Left ventricle myocardium superior (tissue), 1 donor: ENCODE measurements at places on chromosomes 2 and 18.

DNA sequence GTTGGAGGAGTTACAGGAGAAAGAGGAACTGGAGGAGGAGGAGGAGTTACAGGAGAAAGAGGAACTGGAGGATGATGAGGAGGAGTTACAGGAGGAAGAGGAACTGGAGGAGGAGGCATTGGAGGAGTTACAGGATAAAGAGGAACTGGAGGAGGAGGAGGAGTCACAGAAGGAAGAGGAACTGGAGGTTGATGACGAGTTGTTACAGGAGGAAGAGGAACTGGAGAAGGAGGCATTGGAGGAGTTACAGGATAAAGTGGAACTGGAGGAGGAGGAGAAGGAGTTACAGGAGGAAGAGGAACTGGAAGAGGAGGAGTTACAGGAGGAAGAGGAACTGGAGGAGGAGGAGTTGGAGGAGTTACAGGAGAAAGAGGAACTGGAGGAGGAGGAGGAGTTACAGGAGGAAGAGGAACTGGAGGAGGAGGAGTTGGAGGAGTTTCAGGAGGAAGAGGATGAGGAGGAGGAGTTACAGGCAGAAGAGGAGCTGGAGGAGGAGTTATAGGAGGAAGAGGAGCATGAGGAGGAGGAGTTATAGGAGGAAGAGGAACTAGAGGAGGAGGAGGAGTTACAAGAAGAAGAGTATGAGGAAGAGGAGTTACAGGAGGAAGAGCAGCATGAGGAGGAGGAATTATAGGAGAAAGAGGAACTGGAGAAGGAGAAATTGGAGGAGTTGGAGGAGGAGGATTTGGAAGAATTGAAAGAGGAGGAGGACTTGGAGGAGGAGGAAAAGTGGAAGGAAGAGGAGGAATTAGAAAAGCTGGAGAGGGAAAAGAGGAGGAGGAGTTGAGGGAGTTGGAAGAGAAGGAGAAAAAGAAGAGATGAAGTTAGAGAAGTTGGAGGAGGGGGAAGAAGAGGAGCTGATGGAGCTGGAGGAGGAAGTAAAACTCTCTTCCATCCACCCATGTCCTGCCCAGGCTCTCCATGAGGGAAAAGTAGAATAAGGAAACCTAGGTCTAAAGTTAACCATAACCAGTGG lies 37.2 kb downstream of the CLASP1 start:
- DNase-seq = no peak

DNA sequence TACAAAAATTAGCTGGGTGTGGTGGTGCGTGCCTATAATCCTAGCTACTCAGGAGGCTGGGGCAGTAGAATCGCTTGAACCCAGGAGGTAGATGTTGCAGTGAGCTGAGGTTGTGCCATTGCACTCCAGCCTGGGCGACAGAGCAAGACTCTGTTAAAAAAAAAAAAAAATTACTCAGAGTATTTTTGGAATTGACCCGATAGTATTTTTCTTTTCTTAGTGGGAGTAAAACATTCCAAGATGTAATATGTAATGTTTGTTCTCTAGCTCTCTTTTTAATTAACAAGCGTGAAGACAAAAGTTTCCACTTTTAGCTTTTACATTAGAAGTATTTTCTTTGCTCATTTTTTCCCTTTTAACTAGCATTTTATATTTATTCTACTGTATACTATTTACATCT lies 12.0 kb upstream of the TMEM18 start:
- no peak for DNase-seq

DNA sequence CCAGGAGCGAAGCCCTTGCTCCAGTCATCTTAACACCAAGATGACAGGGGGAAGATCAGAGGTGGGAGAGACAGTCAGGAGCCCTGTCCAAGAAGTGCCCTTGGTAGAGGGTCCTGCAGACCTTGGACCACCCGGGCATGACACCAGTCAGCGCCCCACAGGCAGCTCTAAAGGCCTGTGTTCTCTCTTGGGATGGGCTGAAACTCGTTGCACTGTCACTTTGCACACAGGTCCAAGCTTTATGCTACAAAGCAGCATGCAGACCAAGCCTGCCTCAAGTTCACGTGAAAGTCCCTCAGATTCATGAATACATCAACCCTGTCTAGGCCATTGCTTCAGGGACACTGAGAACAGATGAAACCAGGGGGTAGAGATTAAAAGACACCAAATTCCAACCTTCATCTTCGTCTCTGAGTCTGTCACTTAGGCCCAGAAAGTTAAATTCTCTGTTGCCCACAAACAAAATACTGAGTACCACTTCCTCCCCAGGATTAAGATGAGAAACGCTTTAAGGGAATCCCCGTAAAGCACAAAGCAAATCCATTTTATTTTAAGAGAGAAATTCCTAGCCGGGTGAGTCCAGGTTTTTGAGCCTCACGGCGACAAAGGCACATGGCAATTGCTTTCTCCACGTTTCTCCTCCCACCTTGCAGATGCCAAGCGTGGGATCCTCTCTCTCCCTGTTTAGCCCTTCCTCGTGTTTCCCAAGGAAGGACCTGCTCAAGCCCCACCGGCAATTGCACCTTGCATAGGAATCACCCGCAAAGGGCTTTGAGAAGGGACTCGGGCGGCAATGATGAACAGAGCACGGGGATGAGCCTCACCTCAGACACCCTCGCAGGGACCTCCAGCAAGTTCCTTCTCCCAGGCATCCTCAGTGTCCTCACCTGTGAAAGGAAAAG lies 75.0 kb upstream of the ID2 start:
- DNase-seq = no peak

DNA sequence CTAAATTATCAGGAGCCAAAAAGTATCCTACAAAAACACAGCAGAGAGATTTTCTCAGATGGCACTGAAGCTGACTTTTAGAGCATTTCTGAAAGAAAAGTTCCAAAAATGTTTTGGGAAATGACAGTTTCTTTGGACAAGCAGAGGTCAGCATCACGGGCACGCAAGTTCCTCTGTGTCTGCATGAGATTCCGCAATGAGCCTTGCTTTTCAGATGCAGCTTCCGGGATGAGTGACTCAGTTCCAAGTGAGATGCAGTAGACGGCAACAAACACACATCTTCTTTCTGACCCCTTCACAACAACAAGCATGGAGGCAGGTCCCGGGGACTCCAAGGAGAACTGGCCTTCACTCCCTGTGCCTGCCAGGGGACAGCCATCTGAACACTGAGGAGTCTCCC lies 76.6 kb downstream of the EIPR1 start:
- no peak for DNase-seq

DNA sequence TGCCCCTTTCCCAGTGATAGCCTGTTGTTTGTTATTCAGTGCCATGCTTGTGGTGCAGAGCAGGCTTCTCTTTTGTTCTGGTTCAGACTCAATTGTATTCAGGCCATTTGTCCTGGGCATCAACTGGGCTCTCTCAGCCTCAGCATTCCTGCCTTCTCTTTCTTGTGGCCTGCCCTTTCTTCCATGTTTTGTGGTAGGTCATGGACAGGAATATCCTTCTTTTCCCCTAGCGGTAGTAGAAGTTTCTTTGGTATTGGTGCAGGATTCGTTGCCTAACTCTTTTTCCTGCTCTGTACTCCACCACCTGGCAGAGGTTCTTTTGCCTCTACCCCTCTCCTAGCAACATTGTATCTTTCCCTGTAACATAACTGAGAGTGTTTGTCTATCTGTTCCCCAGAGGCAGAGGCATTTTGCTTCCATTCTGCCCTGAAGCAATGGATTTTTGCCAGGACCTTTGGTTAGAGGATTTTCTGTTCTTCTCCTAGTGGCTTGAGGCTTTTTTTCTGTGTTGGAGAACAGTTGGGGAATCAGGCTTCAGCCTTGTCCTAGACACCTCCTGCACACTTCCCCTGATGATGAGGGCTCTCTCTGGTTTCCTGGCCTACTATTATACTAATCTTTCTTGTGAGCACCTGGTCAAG lies 68.5 kb downstream of the NCOA1 start:
- no peak for DNase-seq

DNA sequence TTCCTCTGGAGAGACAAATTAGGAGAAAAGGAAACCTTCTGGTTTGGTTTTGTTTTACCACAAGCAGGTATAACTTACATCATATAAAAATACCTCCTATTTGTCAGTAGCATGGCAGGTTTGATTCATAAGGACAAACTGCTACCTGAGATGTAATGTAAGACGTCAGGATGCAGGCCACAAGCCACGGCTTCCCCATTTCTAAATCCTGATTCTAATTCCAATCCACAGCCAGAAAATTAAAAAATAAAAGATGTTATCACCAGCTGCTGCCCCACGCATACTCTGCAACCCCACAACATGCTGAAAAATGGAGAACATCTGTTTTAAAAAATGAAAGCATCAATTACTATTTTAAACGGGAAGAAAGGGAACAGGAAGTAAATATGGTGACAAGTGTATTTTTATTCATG lies 197.6 kb downstream of the BCL11A start:
- DNase-seq = no peak

DNA sequence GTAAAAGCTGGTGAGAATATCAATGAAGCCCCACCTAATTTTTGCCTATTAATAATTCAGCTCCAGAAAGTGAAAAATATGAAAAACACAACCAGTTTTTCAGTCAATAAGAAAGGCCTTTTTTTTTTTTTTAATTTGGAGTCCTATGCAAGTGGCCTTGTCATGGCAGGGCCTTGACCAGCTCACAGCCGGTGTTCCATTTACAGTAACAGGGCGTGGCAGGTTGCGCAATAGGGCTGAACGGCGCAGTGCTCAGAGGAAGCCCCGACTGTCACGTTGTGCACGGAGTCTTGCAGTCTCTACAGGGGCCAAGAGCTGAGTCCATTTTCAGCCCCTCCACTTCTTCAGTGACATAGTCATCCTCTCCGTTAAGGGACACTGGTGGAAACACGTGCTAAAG lies 184.1 kb upstream of the FN1 start:
- DNase-seq = peak; percentile 63

- no peak for DNase-seq
These were observed 56.3 kb upstream of the TANC1 start for GRCh38 chr2:158912112-158912511.

GRCh38 chr2:178836807-178837206 lies 29.6 kb upstream of the TTN start:
- DNase-seq = no peak

- DNase-seq = peak; percentile 79
These were observed 56.7 kb upstream of the ACKR3 start for GRCh38 chr2:236512902-236513435.

- no peak for DNase-seq
These were observed 263.9 kb downstream of the ALPK2 start for GRCh38 chr18:58364876-58365528.

- peak; percentile 1 for DNase-seq
These were observed 5.7 kb downstream of the MAL start for GRCh38 chr2:95031076-95031725.

- DNase-seq = no peak
These were observed 684.6 kb downstream of the TRIB2 start for GRCh38 chr2:13401312-13401711.

GRCh38 chr18:58390399-58390798 lies 238.5 kb downstream of the ALPK2 start:
- no peak for DNase-seq

DNA sequence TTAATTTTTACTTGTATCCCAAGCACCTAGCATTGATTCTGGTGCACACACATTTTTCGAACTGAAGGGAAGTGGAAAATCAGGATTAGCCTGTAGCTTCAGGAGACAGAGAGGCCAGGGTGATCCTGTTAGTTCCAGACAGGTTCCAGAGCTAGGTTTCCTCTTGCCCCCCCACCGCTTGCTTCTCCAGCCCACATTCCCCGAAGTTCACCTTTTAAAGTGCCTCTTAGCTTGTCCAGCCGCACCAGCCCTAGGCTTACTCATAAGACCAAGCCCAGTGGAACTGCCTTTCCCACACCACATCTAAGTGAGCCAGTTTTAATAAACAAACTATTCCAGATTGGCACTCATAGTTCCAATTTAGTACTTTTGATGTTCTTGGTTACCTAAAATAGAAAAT lies 898.6 kb upstream of the KLHL29 start:
- DNase-seq = no peak

DNA sequence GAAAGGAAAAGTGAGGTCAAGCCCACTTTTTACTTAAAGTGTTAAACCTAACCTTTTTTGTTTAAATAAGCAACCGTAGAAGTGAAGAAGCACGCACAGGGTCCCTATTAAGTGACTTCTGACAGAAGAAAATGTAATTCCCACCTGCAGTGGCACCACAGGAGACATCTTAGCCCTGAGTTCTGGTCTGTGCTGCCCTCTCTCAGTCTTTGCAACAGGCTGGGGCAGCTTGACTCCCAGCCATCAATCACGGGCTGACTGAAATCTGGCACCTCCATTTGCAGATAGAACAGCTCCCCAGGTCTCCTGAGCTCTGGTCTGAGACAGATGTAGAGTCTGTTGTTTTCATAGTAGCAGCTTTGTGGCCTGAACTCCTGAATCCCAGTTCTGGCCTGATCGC lies 170.0 kb downstream of the LTBP1 start:
- no peak for DNase-seq

- no peak for DNase-seq
These were observed 25.1 kb downstream of the CSRNP3 start for GRCh38 chr2:165494573-165494972.

DNA sequence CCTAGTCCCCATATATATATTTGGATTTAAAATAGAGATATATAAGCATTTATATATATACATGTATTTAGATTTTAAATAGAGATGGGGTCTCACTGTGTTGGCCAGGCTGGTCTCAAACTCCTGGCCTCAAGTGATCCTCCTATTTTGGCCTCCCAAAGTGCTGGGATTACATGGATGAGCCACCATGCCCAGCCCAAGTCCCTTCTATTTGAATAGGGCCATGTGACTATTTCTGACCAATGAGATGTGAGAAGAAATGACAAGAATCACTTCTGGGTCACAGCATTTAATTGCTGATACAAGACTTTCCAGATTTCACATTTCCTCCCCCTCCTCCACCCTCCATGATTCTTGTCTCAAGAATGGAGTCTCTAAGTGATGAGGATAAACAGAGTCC lies 6.4 kb upstream of the RBM43 start:
- DNase-seq = no peak

DNA sequence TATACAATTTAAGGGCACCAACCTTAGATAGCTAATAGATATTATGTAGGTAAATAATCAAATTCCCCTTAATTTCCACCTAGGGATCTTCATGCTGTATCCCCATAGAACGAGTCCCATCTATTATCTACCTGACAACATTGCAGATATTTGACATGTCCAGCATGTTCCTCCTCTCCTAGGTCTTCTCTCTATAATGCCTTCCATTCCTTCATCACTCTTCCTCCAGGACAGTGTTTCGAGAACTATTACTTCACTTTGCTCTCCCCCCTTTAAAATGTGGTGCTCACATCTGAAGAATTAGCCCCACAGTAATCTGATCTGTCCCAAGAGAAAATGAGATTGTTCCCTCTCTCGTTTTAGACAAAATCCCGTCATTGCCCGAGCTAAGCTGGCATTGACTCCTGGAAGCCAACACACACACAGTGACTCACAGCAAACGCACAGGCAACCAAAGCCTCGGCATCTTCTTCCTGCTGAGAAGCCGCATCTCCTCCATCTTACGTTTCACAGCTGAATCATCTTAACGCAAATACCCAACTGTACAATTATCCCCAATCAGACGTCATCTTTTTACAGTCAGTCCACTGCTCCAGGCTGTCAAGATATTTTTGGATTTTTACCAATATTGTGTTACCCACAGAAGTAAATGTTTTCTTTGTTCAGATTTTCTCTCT lies 162.9 kb upstream of the AGAP1 start:
- no peak for DNase-seq
